ENCODE measurements at places on chromosomes 6 and 20.

DNA sequence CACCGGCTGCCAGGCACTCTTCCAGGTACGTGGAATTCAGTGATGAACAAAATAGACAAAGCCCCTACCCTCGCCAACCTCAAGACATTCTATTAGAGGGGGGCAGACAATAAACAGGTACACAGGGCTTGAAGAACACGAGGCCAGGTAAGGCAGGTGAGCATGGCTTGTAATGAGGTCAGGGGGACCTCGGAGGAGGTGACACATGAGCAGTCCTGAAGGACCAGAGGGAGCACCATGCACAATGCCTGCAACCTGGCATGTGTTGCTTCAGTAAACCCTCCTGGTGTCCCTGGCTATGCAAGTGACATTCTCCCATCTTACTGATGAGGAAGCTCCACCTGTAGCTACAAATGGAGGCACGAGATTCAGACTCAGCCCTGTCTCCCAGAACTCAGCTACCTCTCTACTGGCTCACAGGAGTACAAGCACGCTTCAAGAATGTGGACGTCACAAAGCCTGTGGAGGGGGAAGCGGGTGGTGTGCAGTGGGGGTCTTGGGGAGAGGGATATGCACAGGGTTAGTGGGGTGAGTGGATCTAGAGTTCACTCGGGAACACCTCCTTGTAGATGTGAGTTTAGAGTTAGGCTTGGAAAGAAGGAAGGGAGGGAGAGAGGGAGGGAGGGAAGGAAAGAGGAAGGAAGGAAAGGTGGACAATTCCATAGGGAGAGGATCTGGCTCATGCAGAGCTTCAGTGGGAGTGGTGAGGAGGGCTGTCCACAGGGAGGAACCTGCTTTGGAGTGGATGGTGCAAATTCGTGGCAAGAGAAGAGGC, 7.6 kb upstream of the MAPK13 start:
- DNase-seq, result no peak

DNA sequence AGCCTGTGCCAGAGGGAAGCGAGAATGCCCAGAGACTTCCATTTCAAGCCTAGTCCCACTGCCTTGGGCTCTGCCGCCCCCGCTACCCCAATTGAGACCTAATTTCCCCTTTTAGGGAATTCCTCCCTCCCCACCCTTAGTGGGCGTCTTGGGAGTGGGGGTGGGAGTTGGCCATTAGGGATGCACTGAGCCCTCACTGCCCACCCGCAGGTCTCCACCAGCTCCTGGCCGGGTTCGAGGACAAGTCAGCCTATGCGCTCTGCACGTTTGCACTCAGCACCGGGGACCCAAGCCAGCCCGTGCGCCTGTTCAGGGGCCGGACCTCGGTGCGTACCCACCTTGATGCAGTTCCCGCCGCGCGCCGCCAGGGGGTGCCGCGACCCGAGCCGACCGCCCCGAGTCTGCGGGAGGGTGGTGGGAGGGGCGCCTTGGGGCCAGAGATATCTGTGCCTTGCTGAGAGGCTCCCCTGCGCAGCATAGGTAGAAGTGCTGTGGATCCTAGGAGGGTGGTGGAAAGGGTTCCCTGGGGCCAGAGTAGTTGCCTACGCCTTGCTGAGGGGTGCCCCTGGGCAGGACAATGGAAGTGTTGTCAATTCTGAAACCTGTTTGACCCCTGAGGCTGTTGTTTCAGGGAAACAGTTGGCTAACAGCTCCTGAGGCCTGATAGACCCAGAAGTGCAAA, 9.2 kb downstream of the ITPA start:
- DNase-seq, result no peak

GRCh38 chr6:31659649-31660380, 763 bp downstream of the C6orf47 start:
- no peak for DNase-seq

DNA sequence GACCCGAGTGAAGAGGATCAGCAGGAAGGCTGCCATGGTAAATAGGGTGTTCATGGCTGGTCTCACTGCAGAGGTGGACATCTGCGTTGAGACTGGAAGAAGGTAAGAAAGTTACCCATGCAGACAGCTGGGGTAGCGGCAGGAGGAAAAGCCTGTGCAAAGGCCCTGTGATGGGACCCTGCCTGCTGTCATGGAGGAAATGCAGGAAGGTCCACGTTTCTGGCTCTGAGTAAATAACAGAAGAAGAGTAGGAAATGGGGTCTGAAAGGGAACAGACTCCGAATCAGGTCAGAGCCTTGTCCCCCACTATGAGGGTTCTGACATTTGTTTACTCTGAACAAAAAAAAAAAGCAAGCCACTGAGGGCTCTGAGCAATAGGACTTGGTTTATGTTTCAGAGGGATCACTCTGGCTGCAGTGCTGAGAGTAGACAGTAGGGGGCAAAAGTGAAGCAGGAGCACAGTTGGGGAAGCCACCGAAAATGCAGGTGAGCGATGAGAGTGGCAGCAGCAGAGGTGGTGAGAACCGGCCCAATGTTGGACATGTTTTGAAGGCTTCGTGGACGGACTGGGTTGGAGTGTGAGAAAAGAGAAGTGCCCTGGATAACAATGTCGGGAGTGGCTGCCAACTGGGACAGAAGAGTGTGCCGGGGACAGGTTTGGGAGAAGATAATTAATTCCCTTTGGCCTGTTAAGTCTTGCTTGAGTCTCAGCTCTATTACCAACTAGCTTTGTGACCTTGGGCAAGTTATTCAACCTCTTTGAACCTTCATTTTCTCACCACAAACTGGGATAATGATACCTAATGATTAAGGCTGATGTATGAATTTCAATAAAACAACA, 57.9 kb upstream of the MAP7 start:
- DNase-seq, result no peak

- no peak for DNase-seq
Measured at GRCh38 chr6:121756666-121757065, 321.2 kb downstream of the GJA1 start.

- no peak for DNase-seq
Measured at GRCh38 chr6:116314218-116314617, 34.5 kb upstream of the TSPYL1 start.

DNA sequence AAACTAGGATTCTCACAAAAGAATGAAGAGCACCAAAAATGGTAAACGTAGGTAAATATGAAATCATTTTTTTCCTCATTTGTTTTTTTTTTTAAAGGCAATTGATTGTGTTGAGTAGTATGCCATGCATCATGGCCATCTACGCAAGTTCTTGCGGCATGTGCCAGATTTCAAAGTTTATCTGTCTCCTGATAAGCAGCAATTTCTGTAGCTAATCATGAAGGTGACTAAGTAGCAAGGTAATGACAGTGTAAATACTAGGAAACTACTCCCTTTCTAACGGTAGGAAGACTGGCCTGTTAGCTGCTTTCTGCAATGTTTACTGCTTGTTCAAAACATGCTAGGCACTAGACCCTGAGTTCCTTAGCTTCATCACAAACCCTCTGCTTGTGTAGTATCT, 13.4 kb upstream of the LY86 start:
- no peak for DNase-seq

All from vagina (tissue), 2 donors.